WTC11 (cell line): ENCODE measurements at places on chromosomes 11 and 22.

DNA sequence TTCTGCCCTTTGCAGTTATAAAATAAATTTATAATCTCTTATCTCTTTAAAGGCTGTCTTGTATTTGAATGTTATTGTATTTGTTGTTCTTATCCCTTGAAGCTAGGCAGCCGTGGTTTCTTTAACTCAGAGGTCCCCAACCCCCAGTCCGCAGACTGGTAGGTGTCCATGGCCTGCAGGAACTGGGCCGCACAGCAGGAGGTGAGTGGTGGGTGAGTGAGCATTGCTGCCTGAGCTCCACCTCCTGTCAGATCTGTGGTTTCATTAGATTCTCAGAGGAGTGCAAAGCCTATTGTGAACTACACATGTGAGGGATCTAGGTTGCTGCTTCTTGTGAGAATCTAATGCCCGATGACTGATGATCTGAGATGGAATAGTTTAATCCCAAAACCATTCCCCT, 380.0 kb upstream of the CCDC90B start:
- H3K36me3 ChIP-seq = no peaks in the 10 kb centered on the region
- H3K27me3 ChIP-seq = no peaks in the 10 kb centered on the region
- peak; percentile 32 for DNase-seq
- H3K27ac ChIP-seq = no peak overlapping the region
- H3K4me3 ChIP-seq = no peak overlapping the region
- H3K4me1 ChIP-seq = peaks cover 36% of the 10 kb centered on the region

- no peak overlapping the region for H3K27ac ChIP-seq
- no peak for DNase-seq
- peaks cover 30% of the 10 kb centered on the region for H3K4me1 ChIP-seq
- peaks cover 19% of the 10 kb centered on the region for H3K27me3 ChIP-seq
- no peak overlapping the region for H3K4me3 ChIP-seq
- no peaks in the 10 kb centered on the region for H3K36me3 ChIP-seq
Measured at GRCh38 chr11:94762208-94762607, 5.9 kb upstream of the AMOTL1 start.

DNA sequence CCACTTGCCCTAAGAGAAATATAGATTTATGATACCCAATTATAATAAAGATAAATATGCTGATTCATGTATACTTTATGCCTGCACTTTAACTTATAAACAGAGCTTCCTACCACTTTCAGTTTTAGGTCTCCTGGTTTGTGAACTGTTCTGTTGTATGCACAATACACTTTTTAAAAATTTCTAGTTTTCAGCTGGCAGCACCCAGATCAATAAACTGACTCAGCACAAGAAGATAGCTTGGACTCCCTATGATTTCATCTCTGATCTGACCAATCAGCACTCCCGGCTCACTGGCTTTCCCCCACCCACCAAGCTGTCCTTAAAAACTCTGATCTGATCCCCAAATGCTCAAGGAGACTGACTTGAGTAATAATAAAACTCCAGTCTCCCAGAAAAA, 33.5 kb upstream of the FAM181B start:
- no peak overlapping the region for H3K27ac ChIP-seq
- no peak overlapping the region for H3K4me3 ChIP-seq
- H3K4me1 ChIP-seq = peaks cover 2% of the 10 kb centered on the region; the same call in 1 of the 2 replicates
- no peaks in the 10 kb centered on the region for H3K36me3 ChIP-seq
- no peaks in the 10 kb centered on the region for H3K27me3 ChIP-seq

DNA sequence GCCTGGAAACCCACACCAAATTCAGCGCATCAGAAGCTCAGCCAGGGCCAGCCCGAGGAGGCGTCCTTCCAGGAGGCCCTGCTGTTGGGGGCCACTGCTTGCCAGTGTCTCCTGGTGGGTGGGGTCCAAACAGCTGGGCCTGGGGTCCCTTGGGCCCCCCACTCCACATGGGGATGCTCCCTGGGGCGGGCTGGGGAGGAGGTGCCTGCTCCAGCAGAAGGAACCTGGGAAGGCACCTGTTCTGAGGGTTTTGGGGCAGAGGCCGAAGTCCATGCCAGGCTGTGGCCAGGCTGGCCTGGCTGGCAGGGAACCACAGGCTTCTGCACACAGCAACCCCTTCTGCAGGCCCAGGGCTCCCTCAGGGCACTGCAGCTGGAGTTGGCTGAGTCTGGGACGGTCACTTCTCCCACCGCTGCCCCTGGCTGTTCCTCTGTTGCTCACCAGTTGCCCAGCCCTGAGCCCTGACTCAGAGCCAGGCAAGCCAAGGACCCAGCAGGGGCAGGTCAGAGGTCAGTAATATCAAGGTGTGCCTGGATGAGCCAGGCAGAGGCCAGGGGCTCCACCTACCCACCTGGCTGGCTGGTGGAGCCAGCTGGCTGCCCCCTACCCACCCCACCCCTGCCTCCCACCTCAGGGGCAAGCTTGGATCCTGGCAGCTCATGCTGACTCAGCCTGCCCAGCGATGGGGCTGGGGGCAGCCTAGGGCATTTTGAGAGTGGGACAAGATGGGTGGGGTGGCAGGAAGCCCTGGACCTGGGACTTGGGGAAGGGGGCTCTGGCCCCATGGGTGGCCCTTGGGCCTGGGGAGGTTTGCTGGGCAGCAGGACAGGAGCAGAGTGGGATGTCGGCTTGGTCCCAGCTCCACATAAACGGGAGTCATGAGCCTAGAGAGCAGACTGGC, 12.0 kb upstream of the PHLDA2 start:
- peaks cover 32% of the 10 kb centered on the region for H3K27me3 ChIP-seq
- H3K4me3 ChIP-seq = no peak overlapping the region
- DNase-seq = no peak
- peaks cover 16% of the 10 kb centered on the region for H3K4me1 ChIP-seq
- no peak overlapping the region for H3K27ac ChIP-seq
- H3K36me3 ChIP-seq = peaks cover 49% of the 10 kb centered on the region

DNA sequence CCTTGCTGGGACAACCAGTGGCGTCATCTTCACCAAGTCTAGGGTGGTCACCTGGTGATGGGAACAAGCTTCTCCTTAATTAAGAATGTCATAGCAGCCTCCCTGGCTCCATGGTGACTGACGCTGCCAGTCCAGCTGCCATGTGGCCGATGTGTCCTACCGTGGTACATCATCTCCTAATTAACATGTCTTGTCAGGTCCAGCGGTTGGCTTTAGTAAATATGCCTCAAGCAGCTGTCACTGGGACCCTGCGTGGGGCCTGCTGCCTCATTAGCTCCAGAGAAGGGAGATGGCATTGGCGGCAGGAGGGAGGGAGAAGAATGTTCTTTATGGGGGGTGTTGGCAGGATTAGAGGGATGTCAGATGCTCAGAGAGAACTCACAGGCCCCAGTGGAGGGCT, 271.9 kb downstream of the ST3GAL4 start:
- H3K27me3 ChIP-seq = no peaks in the 10 kb centered on the region; the same call in 1 of the 2 replicates
- no peak overlapping the region for H3K27ac ChIP-seq
- H3K4me1 ChIP-seq = peaks cover 34% of the 10 kb centered on the region
- no peaks in the 10 kb centered on the region for H3K36me3 ChIP-seq

DNA sequence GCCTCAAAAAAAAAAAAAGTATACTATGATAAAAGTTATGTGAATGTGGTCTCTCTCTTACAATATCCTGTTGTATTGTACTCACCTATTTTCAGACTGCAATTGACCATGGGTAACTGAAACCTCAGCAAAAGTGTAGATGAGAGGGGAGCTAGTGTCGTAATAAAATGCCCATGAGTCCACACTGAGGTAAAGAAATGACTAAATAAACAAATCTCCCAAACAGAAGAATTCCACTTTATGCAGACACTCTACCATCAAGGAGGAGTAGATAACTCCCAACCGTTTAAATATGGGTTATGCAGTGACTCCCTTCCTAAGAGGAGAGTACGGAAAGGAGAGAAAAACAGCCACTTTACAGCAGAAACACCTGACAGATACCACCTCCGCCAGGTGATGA, 14.6 kb downstream of the GNB1L start:
- no peak overlapping the region; the same call in 1 of the 2 replicates for H3K27ac ChIP-seq
- H3K4me3 ChIP-seq = no peak overlapping the region
- H3K4me1 ChIP-seq = peaks cover 4% of the 10 kb centered on the region
- H3K27me3 ChIP-seq = no peaks in the 10 kb centered on the region
- no peaks in the 10 kb centered on the region for H3K36me3 ChIP-seq
